ENCODE measurements at places on chromosomes 4 and X.

DNA sequence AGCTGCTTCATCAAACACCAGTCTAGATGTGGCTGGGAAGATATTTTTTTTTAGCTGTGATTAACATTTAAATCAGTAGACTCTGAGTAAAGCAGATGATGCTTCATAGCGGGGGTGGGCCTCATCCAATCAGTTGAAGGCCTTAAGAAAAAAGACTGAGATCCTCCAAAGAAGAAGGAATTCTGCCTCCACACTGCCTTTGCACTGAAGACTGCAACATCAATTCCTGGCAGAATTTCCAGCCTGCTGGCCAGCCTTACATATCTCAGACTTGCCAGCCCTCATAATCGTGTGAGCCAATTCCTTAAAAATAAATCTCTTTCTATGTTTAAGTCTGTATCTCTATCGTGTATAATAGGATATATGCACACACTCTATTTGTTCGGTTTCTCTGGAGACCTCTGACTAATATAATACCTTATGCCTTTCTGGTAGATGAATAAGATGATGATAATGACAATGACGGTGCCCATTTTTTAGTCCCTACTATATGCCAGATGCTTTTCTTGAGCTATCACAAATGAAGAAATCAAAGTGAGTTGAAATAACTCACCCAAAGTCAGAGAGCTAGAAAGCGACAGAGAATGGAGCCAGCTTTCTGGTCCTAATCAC is 66.1 kb upstream of the SOD3 start:
- DNase-seq = no peak

- peak; percentile 2 for DNase-seq
Observed at GRCh38 chrX:155094468-155095061, 23.3 kb downstream of the BRCC3 start.

DNA sequence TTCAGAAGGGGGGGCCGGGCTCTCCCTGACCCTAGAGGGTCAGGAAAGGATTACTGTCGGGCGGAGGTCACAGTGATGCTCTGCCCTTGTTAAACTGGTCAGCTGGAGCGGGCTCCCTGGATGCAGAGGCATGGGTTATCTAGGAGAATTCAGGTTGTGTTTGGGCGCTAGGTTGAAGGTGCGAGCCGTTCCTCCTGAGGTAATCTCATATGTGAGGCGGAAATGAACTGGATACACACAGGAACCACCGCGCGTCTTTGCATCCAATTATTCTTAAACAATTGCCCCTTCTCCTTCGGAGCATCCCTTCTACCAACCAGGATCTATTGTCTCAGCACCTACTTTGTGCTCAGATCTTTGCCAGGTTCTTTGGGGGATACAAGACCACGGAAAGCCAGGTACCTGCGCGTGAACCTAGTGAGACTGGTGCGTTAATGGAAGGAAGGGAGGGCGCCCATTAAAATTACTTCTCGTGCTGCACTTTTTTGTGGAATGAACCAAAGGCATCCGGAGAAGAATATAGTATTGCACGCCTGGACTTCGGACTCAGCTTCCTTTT is 28.4 kb downstream of the HAND2 start:
- no peak for DNase-seq

DNA sequence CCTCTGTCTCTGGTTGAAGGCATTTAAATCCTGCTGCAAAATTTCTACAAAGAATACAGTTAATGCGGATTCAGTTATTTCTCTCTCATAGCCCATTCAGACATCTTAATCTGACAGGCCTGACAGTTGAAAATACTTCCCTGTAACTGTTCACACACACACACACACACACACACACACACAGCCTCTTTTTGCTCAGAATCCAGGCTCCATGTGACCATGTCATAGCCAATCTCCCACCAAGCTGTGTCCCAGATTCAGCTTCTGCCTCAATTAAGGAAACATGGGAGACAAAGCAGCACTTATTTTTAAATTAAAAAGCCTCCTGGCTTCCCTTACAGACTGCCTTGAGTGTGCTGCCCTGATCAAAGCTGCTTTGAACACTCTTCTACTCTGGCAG is 49.3 kb upstream of the EFHC2 start:
- DNase-seq = no peak

DNA sequence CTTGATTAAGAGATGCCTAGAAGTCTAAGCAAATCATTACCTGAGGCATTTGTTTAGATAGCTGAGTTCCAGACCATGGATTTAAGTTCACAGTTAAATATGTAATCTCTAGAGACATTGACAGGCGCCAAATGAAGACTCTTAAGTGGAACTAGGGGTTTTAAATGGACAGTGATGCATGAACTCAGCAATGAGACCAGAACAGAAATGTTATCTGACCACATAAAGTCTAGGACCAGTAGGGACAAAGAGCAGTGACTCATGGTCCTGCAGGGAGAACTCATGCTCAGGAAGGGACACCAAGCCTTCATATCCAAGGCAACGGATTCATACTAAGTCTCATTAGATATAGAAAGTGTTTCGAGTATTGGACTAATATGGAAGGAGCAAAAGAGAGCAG is 152.3 kb downstream of the PPARGC1A start:
- no peak for DNase-seq

GRCh38 chrX:19954335-19955096 is 36.3 kb downstream of the BCLAF3 start:
- no peak for DNase-seq

DNA sequence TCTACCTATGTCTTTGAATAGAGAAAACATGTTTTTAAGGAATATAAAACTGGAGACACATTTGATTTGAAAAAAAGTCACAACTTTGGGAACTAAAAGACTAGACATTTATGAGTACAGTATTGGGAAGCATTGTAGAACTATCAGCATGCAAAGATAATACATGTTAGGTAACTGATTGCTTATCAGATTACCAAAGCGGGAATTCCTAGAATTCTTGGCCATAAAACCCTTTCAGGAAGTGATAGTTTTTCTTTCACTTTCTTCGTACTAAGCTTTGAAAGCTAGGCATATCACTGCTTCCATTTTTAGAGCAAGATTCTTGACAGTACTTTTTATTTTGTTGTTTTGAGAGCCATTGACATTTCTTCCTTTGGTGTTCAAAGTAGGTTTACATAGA is 646.6 kb upstream of the PITX2 start:
- DNase-seq = no peak

DNA sequence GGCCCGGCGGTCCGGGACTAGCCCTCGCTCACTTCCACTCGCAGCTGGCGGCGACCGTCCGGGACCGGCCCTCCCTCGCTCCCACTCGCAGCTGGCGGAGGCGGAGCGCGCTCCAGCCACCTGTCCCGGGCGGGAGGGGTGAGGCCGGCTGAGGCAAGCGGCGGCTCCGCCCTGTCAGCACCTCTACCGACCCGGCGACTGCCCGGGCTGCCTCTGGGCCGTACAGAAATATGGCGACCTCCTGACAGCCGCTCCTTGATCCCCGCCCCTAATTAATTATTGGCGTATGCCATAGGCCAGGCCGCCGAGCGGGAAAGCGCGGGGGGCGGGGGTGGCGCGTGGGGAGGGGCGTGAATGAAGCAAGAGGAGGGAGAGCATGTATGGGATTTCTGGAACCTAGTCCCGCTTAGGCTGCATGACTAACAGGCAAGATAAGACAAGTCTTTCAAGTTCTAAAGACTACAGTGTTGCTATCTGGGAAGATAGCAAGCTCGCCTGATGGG is at the start of gene MORC4:
TSS of gene MORC4 (minus strand) at position 200 of the 503 bp plus-strand sequence. CDS start 243 bp downstream, outside the sequence.
- peak; percentile 31 for DNase-seq

GRCh38 chr4:128942607-128943006 is 133.1 kb downstream of the JADE1 start:
- no peak for DNase-seq

DNA sequence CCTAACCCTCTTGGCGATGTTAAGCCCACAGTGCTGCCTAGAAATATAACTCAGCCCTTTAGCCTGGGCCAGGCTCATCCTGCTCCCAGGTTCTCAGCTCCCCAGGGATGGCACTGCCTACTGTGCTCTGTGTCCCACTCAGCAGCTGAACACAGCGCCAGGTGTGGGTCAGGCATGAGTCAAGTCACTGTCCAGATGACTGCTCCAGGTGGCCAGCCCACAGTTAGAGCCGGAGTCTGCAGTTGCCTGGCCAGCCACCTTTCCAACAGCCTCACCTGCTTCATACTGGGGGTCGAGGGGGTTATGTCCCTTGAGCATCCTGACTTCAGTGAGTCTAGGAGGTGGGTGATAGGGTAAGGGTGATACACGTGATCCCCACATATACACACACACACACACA is 48.4 kb downstream of the TBC1D14 start:
- DNase-seq = no peak

- DNase-seq = no peak
Observed at GRCh38 chr4:104591510-104591911, 96.8 kb upstream of the CXXC4 start.

DNA sequence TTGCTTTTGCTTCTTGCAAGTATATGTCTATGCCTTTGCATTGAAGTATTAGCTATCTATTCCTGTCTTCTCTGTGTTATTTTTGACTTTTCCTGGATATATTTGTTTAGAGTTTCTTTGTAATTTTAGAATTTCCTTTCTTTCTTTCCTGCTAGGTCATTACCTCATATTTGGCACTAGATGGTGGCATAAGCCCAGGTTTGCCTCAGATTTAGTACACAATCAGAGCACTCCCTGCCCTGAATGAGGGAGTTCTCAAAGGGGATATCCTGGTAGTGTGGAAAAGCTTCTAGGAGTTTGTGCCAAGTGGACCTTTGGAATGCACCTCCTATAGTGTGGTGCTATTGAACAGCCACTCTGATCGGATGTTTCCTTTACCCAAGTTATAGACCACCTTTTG is 181.6 kb downstream of the UGT8 start:
- no peak for DNase-seq

- DNase-seq = no peak
Observed at GRCh38 chrX:1012678-1013300, 199.7 kb downstream of the CRLF2 start.

- DNase-seq = no peak
Observed at GRCh38 chr4:187274153-187274552, 550.5 kb upstream of the FAT1 start.

GRCh38 chr4:133186845-133187244 is 37.8 kb downstream of the PCDH10 start:
- DNase-seq = no peak

Measured in activated CD8-positive, alpha-beta memory T cell treated with anti-CD3 and anti-CD28 coated beads for 4 hours (primary cell).